ENCODE measurements at places on chromosomes 2 and 18.

DNA sequence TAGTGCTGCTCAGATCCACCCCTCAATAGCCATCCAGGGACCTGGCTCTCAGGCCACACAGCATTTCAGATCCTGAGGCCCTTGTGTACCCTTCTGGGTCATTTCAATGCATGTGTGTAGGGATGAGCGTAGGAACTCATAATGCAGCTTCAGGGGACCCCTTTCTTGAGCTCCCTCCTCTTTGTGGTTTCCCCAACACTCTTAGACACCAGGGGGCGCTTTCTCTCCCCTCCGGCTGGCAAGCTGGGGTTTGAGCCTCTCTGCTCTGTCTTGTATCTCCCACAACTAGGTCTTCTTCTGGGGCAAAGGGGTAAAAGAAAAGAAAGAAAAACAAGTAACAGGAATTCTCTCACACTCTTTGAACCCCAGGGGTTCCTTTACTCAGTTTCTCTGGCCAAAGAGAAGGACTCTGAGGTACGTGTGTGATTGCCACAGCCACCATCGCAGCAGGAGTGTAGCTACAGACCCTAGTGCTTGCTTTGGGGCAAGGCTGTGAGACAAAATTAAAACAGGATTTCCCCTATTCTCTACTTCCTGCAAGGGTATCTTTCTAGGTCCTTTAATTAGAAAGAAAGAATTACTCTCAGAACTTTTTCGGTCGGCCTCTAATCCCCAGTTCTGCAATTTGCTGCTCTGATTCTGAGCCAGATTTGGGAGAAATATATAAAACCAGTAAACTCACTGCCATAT, 38.0 kb downstream of the CABYR start:
- DNase-seq, result peak; percentile 16

- peak; percentile 91 for DNase-seq
Measured at GRCh38 chr2:220277445-220277975, 650.1 kb downstream of the SLC4A3 start.

DNA sequence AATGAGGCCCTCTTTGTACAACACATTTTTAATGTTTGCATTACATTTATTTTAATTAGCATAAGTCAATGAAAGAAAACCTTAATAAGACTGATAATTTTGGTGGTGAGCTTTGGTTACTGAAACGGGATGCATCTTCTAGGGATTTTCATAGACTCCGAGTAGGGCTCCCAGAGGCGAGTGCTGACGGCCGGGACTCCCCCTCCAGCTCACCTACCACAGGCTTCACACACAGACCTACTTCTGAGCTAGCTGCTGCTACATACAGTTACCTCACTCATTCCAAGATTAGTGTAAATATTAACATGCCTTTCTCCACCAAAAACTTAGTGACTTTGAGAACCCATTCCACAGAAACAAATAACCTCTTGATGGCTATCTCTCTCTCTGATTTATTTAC, 271.1 kb downstream of the GALR1 start:
- DNase-seq, result no peak

- DNase-seq, result no peak
Measured at GRCh38 chr2:113060396-113060795, 1.4 kb downstream of the IL36RN start.

DNA sequence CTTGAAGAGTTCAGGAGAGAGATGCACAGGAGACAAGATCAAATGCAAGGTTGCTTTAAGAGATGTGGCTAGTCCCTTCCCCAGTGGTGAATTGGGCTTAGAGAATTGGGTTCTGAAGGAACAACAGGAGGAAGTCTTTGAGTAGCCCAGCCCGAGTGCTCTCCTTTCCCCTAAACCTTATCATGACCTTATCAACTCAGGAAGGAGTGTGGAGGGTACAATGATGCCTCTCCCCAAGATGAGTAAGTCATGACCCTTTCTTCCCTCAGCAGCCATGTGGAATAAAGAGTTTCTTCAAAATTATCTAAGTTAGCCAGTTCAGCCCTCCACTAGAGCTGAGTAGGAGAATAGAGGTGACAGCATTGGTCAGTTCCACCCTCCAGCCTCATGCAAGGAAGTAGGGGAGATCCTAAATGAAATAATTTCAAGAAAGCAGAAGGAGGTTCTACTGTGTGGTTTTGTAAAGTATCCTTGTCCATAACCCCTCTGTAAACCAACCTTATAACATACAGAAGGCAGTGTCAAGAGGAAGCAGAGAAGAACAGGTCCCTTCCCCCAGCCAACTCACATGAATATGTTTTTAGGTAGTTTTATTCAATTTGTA, 88.4 kb downstream of the ARHGAP15 start:
- DNase-seq, result no peak

DNA sequence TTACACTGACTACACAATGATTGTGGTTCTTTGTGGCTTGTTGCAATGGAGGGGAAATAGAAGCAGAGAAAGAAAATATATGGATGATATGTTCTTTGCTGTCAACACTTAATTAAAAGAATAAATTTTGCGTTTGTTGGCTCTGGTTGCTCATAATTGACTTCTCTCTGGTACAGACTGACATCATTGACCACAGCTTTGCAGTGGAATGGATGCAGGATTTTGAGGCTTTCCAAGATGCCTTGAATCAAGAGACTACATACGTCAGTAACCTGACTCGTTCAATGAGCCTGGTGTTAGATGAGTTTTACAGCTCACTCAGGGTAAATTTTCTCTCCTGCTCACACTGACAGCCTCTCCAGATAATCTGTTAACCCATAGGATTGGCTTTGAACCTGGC, 9.9 kb downstream of the GPN1 start:
- peak; percentile 70 for DNase-seq

DNA sequence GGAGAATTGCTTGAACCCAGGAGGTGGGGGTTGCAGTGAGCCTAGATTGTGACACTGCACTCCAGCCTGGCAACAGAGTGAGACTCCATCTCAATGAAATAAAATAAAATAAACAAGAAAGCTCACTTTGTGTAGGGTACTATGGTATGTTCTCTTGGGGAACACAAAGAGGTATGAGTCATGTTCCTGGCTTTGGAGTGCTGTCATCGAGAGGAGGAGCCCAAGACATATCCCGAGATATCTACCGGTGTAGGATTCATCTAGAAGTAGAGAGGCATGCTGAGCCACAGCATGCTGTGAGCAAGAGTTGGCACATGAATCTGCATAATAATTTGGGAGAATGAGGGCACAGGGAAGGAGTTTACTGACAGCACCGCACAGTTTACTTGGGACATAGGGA, 244.9 kb upstream of the EPHA4 start:
- no peak for DNase-seq

DNA sequence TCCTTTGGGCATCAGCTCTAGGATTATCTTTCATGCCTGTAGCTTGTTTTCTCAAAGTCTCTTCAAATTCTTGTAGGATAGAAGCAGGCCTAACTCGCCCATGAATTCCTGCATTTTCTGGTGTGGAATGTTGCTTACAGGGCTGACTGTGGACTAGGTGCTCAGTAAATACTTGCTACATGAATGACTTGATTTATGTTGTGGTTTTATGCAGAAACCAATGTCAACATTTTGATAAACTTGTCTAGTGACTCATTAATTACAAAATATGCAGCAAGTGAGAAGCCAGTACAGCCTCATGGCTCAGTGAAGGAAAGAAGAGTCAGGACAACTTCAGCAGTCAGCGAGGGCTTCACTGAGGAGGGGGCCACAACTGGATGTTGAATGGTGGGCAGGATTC, 110.6 kb upstream of the SIX2 start:
- DNase-seq, result peak; percentile 98

DNA sequence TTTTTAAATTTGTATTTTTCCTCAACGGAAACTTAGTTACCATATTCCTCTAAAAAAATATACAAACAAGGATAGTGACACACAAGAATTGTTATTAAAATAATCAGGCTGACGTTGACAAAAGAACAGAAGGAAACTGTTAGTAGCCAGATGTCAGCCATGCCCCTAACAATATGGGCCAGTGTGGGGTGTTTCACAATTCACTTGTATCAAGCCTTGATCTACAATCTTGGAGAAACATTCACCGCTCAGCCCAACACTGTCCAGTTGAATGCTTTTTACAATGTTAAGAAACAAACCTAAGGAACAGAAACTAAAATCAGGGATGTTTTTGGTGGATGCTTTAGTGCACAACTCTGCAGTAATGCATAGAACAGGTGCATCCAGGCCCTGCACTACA, 44.6 kb downstream of the TMEFF2 start:
- DNase-seq, result no peak

DNA sequence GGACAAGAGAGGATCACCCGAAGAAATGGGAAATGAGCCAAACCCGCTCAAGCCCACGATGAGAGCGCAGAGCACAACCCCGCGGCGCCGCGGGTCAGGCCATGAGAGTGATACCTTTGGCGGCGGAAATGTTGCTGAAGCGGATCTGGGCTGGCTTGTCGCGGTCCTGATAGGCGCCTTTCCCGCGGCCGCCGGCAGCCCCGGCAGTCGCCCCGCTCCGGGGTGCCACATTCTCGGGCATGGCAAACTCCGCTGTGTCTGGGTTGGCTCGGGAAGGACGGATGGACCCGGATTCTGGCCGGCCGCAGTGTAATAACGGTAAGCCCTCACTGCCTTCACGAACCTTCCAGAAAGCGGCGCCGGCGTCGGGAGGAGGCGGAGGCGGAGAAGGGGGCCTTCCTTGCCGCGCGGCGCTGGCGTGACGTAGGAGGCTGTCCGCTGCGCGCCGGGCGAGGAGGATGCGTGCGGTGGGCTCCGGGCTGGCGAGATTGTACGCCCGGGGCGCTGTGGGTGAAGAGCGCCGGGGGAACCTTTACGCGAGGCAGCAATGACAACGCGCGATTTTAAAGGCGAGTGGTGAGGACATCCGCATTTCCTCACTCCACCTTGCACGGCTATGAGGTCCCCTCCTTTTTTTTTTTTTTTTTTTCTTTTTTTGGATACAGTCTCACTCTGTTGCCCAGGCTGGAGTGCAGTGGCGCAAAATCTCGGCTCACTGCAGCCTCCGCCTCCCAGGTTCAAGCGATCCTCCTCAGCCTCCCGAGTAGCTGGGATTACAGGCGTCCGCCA, at the start of gene CCT4:
Gene CCT4 (minus strand): TSS at position 390 of the 789 bp plus-strand sequence. CDS start 149 bp downstream, at position 241.
- peak; percentile 55 for DNase-seq

DNA sequence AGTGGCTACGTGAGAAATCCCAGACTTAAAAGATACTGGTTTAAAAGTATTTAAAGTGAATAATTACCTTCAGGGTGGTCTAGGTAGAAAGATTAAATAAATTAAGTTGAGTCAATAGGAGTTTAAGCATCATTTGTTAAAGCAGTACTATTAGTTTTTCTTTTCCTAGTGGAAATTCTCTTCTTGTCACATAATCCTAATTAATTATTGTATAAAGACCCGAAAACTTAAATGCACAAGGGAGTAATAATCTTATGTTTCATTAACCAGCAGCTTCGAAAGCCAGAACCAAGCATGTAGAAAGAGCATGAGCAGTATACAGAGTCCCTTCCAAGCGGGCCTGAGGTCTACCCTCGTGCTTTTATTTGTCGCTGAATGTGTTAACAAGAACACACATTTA, 90.2 kb upstream of the SKOR2 start:
- DNase-seq, result no peak

DNA sequence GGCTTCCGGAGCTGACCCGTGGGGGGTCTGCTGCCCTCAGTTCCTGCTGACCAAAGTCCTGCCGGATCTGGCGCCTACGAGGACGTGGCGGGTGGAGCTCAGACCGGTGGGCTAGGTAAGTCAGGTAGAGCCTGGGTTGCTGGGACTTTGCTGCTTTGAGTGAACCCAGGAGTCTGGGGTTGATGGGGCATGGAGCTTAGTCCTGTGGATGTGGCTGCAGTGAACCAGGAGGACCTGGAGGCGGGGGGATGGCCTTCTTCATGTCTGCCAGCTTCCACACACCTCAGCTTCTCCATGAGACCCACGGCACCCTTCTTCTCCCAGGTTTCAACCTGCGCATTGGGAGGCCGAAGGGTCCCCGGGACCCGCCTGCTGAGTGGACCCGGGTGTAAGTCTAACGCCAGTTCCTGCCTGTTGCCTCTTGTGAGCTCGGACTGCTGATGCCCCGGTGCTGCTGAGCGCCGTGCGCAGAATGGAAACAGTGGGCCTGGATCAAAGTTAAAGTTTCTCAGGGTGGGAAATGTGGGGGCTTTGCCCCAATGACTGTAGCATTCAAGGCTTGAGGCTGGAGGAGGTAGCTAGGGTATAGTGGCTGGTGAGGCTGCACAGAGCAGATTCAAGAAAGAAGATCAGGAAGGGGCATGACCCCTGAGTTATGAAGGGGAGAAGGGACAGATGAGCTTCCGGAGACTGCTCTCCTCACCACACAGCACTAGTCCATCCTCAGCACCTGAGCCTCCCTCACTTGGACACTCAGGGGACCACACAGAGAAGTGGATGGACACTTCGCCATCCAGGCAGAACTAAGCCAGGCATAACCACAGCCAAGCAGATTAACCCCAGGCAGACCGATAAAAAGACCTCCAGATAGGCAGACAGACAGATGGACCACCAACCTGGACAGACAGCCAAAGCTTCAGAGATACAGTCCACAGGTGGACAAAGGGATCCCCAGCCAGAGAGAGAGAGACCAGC, 17.3 kb downstream of the PTPN18 start:
- no peak for DNase-seq

DNA sequence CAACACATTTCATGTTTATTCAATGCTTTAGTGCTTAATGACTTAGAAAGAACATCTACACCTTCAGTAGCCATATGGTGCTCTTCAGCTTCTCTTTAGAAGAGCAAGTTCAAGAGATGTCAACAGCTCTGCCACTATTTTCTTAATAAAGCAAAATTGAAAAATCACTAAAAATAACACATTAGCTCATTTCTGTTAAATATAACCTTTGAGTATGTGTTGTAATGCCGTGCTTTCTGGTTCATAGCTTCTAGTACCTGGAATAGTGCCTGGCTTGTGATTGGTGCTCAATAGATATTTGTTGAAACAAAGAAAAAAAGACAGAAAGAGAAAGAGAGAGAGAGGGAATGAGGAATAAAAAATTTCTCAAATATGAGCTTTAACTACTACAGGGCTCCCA, 349.8 kb upstream of the SPRED2 start:
- DNase-seq, result no peak

GRCh38 chr2:219457784-219458369, 23.2 kb downstream of the SPEG start:
- peak; percentile 9 for DNase-seq

DNA sequence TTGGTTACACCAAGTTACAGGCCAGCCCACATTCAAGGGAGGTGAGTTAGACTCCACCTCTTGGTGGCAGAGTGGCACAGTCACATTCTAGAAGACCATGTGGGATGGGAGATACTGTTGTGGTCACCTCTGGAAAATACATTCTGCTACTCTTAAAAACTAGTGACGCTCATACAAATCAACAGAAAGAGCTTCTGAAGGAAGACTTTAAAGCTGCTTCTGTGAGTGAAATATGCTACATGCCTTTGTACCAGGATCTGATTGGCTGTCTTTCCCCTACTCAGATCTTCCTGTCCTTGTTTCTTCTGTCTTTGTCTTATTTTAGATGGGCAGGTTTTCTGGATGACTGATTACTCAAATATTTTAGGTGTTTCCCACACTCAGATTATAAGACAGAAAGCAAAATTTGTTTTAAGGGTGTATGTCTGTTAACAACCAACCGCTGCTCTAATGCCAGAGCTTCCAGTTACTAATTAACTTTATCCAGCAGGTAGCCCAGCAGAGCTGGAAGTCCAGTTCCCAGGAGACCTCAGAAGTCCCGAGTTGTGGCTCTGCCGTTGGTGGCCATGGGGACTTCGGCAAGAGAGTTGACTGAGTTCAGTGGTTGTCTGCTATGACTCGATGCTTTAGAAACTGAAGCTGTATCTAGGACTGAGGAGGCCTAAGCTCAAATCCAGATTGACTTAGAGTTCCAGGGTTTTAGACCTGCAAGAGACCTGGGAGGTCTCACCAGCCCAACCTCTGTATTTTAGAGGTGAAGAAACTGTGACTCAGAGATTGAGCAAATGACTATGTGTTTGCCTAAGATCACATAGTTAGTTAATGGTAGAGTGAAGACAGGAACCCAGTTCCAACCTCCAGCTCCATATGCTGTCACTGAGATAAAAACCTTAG, 7.4 kb downstream of the IL1R2 start:
- peak; percentile 97 for DNase-seq
